Skin of body (tissue), 3 donors: ENCODE measurements at places on chromosomes 3 and 15.

- DNase-seq: no peak
These were observed 107.1 kb downstream of the DGKG start for GRCh38 chr3:186254676-186255650.

- no peak for DNase-seq
These were observed 507 bp downstream of the DIPK2A start for GRCh38 chr3:143972155-143972504.

GRCh38 chr3:99134986-99135385 is 233.5 kb upstream of the DCBLD2 start:
- DNase-seq: no peak

- peak; percentile 51 for DNase-seq
These were observed 1.3 kb downstream of the CTNNB1 start for GRCh38 chr3:41200669-41201021.

DNA sequence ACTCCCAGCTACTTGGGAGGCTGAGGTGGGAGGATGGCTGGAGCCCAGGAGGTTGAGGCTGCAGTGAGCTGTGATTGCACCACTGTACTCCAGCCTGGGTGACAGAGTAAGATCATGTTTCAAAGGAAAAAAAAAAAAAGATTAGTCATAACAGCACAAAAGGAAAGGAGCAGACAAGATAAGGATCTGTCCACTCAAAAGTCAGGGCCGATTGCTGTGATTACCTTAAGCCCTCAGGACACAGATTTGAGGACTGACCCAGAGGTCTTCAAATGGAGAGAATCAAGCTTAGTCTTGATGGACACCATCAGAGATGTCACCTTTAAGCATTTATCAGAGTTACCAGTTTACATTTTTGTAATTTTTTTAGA is 23.9 kb upstream of the HEG1 start:
- no peak for DNase-seq

- no peak for DNase-seq
These were observed 143.1 kb downstream of the LSAMP start for GRCh38 chr3:116302087-116302747.

DNA sequence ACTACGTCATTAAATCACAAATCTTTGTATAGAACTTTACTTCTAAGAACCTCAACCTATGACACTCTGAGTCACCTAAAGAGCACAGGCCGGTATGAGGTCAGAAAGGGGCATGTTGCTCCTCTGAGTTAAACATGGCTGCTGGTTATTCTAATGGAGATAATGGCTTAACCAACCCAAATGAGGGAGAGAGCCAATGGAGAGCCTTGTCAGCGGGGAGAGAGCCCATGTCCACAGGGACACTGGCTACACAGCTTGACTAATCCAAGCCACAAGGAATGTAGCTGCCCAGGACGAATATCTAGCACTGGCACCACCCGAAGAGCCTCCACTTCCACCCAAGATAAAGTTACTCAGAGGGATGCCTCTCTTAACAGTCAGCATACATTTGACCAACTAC is 77.0 kb upstream of the STAC start:
- DNase-seq: no peak

DNA sequence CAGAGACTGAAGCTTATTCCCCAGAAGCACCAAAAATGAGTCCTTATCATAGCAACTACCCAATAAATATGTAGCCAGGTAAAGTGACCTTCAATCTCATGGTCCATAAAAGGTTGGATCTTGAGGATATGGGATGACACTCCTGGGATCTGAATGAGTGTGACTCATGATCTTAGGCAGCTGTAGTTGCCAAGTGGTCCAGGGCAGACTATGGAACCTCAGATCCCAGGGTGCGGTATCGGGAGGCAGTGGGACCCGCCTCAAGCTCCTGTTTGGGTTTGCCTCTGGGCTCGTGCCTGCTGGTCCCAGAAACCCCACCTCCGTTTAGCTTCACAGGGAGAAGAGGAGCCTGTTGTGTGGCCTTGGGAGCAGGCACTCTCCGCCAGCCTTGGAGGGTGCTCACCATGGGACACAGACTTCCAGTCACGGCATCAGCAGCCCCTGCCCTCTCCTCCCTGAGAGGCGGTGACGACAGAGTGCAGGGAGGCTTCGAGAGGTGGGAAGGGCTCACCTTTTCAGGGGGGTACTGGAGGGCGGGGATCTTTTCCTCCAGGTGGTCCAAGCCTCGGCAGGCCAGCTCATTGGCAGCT is 8.1 kb downstream of the PLIN1 start:
- no peak for DNase-seq

DNA sequence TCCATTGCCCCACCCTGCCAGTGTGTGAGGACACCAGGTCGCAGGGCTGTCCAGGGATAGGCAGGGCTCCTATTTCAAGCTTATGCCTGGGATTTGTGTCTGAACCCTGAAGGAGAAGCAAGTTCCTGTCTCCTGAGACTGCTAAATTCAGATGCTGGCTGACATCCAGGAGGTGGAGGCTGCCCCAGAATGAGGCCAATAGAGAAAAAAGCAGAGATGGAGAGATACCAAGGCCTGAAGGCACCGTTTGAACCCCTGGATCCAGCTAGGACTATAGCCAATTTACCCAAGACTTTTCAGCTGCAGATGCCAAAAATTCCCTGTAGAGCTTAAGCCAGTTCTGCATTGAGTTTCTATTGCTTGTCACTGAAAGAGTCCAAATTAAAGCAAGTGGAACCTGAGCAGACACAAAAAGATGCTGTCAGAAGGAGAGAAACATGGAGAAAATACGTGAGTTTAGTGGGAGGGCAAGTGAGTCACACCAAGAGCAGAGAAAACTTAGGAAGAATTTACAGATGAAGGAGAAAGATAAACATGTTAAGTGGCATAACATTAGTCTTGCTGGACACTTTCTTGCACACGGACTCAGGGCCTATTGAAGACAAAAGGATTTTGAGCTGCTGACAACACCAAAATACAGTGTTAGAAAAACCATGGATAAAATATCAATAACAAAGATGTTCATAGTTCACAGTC is 148.6 kb downstream of the CNTN3 start:
- DNase-seq: no peak

DNA sequence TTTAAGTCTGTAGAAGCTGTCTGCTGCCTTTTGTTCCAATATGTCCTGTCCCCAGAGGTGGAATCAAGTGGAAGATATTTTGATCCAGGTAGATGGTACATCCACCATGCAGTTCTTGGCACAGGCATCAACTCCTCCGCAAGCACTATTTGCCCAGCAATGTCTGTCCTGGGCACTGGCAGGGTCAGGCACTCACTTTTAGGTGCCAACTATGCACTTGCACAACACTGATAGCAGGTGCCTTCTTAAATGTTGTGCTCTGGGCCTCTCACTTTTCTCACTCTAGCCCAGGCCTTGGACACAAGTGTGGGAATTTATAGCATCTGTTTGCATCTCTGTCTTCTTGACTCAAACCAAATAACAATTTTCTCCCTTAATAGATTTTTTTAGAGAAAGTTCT is 140.5 kb upstream of the UBE2E2 start:
- DNase-seq: no peak

- DNase-seq: no peak
These were observed 1.4 kb downstream of the DOCK3 start for GRCh38 chr3:50676031-50676705.

GRCh38 chr3:43620831-43621655 is 768 bp downstream of the ANO10 start:
- peak; percentile 27 for DNase-seq

DNA sequence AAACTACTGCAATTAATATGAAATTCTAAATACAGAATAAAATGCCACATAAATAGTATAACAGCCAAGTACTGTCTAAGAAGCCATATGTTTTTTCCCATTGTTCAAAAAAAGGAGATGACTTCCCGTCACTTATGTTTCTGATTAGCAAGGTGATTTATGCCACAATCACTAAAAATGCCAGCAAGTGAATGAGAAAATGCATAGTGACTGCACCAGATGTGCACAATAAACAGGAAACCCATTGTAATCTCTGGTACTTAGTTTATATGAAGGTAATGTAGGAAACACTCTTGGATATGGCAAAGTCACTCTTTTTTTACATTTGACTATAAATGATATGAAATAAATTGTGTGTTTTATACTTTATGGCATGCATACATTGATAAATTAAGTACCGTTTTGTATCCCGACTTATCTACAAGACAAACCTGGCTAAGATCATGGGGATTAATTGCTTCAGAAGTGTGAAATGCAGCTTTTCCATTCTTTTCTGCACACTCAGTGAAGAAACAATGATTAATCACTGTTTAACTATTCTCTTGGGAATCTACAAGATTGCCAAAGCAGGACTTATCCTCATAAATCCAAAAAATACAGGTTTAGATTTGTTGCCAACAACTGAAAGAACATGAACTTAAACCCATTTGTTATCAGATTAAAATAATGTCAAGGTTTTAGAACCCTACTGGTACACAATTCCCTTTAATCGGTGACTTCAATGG is 164.5 kb downstream of the TBC1D5 start:
- peak; percentile 24 for DNase-seq

GRCh38 chr3:12049675-12050074 is 45.5 kb downstream of the SYN2 start:
- no peak for DNase-seq

DNA sequence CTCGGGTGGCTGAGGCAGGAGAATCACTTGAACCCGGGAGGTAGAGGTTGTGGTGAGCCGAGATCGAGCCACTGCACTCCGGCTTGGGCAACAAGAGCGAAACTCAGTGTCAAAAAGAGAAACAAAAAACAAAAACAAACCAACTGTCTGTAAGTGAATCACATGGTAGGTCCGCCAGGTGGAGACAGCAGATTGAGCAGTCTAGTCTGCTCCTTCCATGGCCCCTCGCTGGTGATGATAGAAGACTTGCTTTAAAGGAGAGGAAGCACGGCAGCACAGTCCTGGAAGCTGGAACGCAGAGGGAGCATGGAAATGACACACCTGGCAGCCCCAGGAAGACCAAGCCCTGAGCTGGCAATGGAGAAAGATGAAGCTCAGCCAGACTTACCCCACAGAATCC is 31.4 kb upstream of the MGLL start:
- DNase-seq: no peak

- DNase-seq: no peak
These were observed 142.5 kb upstream of the MBNL1 start for GRCh38 chr3:152126260-152126659.

- DNase-seq: no peak
These were observed 169.3 kb downstream of the ADAMTS9 start for GRCh38 chr3:64518496-64518895.

GRCh38 chr15:84604826-84605553 is 4.2 kb downstream of the ZSCAN2 start:
- DNase-seq: no peak

- DNase-seq: no peak
These were observed 32.9 kb downstream of the MTHFS start for GRCh38 chr15:79863886-79864285.

DNA sequence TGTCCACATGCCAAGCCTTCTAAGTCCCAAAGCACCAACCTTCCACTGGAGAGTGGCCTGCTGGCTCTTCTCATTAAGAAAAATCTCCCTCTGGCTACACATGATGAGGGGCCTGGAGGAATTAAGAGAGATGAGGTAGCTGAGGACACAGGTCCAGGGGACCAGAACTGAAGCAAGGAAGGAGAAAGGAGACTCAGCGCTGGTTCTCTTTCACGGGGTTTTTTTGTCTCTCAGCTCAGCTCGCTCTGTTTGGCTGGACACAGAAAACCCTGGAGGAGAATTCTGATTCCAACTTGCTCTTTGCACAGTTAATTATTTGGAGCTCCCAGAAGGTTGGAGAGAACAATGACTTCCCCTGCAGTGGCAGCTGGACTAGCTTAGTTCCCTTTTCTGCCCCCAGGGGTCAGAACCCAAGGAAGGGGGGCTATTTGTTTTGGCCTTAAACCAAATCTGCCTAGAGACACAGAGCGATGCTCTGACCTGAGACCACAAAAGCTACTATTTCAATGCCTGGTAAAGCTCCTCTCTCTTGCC is 507.6 kb downstream of the FHIT start:
- DNase-seq: peak; percentile 11

- DNase-seq: no peak
These were observed 77.9 kb downstream of the FOXB1 start for GRCh38 chr15:60081976-60082375.

DNA sequence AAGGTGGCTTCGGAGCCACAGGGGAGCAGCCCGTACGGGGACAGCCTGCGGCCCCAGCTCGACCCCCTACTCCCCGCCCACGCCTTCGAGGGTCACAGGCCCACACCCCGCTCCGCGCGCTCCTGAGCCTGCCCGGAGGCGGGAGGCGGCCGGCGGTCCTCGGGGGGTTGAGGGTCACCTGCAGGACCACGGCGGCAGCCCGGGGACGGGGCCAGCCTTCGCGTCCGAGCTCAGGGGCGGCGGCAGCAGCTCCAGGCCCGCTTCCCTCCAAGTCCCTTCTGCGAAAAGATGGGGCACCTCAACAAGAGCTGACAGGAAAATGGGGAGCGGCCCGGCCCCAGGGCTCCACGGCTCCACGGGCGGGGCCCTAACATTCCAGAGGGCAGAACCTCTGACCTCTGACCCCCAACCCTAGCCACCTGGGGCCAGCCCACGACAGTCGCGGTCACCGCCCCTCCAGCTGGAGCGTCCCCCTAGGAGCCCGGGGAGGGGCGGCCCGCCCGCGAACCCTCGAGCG is 428 bp downstream of the LYSMD4 start:
- DNase-seq: no peak

DNA sequence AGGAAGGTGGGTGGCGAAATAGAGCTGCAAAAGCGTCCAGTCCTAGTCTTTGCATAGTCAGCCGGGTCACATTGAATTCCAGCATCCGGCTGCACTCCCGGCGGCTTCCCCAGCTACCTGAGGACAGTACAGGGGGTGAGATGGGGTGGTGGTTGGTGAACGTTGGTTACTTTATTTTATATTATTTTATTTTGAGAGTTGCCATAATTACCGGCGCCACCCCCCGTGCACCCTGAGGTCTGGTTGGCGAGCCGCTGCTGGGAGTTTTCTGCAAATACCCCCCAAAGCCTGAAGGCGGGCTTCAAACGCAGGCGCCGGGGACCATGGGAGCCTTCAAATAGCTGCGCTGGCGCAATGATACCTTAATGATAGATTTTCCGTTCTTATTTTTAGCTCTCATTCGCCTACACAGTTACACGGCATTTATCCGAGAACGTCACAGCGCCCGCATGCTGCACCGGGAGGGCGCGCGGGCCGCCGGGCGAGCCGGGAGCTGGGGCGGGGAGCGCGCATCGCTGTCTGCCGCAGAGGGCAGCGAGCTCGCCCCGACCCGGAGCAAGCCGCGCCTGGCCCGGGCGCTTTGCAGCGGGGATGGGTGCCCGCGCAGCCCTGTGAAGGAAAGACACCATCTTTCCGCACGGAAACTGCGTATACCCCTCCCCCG is 756 bp upstream of the RASGRF1 start:
- DNase-seq: no peak

DNA sequence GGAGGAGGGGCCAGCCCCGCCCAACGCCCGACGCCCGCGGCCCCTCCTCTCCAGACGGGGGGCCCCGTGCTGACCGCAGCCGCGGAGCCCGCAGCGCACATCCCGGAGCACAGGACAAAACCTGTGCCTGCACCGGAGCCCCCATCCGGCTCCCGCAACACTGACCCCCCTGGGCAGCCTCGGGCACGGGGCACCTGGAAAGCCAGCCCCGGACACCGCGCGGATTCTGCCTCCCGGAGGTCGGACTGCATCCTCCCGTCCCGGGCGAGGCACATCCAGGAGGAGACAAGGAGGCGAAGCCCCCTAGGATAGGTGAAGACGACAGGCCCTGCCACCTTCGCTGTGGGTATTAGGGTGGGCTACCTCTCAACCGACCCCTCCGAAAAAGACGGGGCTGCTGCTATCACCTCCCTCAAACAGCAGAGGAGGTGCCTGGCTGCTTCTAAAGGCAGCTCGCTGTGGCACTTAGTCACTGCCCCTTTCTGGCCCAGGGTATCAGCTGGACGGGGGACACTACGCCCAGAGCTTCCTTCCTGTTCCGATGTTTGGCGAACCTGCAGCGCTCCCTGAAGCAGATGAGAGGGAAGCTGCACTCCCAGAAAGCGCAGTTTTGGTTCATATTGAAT is 10.6 kb downstream of the XXYLT1 start:
- no peak for DNase-seq
